Fibroblast of lung (primary cell): ENCODE measurements at places on chromosomes 16 and 17. TPM values are rescaled to one million over a fixed set of nuclear protein-coding genes. Genes with fewer than 3 reads are reported as not detected.

CBFA2T3 gene
- total RNA-seq: under 0.01 TPM in 2 replicates

SEPTIN1 gene
- 0.17 and 0.26 TPM in 2 replicates for total RNA-seq

KRTAP2-3 gene
- total RNA-seq: not detected in 2 replicates

PRR35 gene
- total RNA-seq: not detected in 2 replicates

DPEP3 gene
- total RNA-seq: not detected in 2 replicates

GJC1 gene
- total RNA-seq: 19.3 and 33.9 TPM in 2 replicates

IGFBP4 gene
- total RNA-seq: 312 and 436 TPM in 2 replicates

MYADML2 gene
- total RNA-seq: not detected in 2 replicates

SDR42E1 gene
- 0.77 and 1.8 TPM in 2 replicates for total RNA-seq

KRTAP1-4 gene
- not detected in 2 replicates for total RNA-seq

BRCA1 gene
- 5.1 and 9.9 TPM in 2 replicates for total RNA-seq

SYT17 gene
- total RNA-seq: 0.26 and 0.33 TPM in 2 replicates

TP53TG3D gene
- 0.33 and 1.5 TPM in 2 replicates for total RNA-seq

KRT34 gene
- under 0.01 TPM in 1 of 2 replicates, not detected in the other for total RNA-seq

RARA gene
- total RNA-seq: 7.8 and 10.5 TPM in 2 replicates

RAPGEFL1 gene
- 1.2 and 1.3 TPM in 2 replicates for total RNA-seq

ETV4 gene
- 0.33 and 0.51 TPM in 2 replicates for total RNA-seq
